ENCODE measurements at places on chromosomes 12 and 14. TPM values are rescaled to one million over a fixed set of nuclear protein-coding genes. Genes with fewer than 3 reads are reported as not detected.
A peak's percentile ranks its signal among the peaks of the same experiment; 100 is the strongest.

GRCh38 chr12:60644076-60644475, 1048.2 kb downstream of the SLC16A7 start:
- no peak for DNase-seq

GRCh38 chr12:14454098-14454907, 88.8 kb downstream of the ATF7IP start:
- no peak for DNase-seq

- DNase-seq: no peak
Measured at GRCh38 chr12:71710276-71711125, 24.6 kb downstream of the TMEM19 start.

- no peak for DNase-seq
Measured at GRCh38 chr12:116931665-116932064, 20.9 kb downstream of the FBXW8 start.

DNA sequence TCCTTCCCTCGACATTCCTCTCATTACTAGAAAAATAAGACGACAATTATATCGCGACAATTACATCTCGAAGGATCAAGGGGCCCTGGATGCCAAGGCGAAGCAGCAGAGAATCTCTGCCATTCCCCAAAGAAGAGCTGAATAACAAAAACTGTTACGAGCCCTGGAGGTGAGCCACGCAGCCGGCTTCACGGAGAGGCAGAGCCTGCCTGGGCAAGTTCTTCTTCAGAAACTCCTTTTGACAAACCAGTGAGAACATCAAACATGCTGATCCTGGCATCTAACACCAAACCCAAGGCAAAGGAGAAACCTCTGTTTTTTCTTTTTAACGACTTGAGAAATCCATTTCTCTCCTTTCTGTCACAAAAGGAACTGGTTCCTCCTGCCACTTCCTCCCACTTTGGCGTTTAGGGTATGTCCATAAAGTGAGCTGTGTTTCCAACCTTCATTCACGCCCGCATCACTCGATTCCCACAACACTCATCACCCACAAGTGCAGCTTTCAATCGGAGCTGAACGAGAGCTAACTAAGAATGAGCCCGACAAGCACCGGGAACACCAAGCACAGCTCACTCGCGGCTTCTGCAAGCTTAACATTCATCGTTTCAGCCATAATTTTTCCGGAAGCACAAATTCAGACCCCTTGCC, 21.5 kb downstream of the CCDC88C start:
- no peak for DNase-seq

GRCh38 chr14:95317817-95318343, 1.8 kb downstream of the CLMN start:
- no peak for DNase-seq

DNA sequence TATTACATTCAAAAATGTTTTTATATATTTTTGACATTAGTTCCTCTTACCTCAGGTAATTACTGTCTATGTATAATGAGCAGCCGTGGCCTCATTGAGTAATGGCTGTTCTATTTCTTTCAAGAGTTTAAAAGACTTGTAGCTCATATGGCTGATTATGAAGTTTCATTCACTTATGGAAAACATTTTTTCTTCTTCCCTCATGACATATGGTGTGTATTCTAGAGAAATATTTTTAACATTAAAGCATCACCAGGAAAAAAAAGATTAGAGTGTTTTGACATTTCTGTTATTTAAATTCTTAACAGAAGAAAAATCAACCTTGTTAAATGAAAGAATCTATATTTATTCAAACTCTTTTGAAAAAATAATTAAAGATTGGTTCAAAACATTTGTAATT, 422.4 kb downstream of the TMEM117 start:
- DNase-seq: no peak

GRCh38 chr12:124278389-124279101, 16.3 kb upstream of the RFLNA start:
- DNase-seq: no peak

GRCh38 chr12:52650520-52651081, 1.4 kb downstream of the KRT2 start:
- DNase-seq: no peak

DNA sequence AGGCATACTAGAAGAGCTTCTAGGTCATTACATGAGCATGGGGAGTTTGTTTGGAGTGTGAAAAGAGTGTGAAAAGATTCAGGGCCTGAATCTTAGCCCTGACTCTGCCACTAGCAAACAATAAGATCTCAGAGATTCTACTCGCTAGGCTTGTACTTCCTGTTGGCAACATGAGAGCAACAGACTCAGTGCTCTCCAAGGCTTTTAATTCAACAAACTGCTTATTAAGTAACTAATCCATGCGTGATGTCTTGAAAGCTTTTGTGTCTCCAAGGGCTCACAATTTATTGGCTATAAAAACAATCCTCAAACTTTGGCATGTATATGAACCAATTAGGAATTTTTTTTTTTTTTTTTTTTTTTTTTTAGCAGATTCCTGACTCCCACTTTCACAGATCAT, 105.1 kb downstream of the STXBP6 start:
- no peak for DNase-seq

- no peak for DNase-seq
Measured at GRCh38 chr12:94336211-94336925, 123.3 kb downstream of the CEP83 start.

DNA sequence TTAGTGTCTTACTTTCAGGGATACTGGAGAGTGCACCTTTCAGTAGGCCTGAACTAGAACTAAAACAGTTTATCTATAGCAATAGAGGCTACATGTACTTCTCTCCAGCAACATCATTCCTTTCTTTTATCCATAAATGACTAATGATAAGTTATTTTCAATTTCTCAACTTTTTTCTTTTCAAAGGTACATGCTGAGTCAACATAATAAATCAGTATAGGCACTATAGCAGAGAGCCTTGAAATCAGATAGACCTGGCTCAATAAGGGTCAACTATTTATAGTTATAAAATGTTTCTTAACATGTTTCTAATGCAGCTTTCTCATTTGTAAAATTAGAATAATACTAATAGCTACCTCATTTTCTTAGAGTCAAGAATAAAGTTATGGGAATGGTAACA, 5.6 kb downstream of the IL22 start:
- DNase-seq: no peak

GRCh38 chr12:19021646-19022045, 107.9 kb upstream of the PLEKHA5 start:
- no peak for DNase-seq

DNA sequence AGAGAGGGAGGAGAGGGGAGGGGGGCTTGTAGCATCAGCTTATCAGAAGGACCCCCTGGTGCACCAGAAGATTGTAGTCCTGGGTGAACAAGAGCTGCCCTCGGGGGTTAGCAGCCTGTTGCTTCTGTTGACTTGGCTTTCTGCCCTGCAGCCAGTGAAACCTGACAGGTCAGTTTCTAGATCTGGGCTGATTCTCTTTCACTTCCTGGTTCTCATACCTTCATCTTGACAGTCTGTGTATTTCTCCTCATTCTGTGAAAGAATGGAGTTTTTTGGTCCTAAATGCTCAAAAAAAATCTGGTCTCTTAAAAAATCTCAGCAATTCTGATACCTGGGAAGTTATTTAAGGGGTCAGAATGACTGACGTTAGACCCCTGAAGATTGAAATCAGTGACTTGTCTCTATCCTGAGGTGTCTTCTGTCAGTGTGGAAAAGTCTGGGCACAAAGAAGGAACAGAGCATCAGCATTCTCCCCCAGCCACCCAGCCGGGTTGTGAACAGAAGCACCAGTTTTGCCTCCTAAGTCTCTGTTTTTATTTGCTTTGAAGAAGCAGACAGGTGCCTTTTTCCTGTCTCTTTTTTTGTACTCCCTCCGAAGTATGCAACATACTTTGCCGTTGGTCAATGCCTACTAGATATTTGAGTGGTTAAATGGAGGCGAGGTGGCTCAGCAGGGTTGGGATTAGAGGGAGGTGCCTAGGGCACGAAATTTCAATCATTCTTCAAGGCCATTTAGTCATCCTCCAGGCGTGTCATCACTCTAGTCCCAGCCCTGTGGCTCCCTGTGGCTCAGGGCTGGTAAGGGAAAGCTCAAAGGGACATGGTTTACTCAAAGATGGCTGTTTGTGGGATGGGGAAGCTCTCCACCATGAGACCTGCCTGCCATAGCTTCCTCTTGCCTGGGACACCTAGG, 24.0 kb downstream of the TTC9 start:
- peak; percentile 64 for DNase-seq

DNA sequence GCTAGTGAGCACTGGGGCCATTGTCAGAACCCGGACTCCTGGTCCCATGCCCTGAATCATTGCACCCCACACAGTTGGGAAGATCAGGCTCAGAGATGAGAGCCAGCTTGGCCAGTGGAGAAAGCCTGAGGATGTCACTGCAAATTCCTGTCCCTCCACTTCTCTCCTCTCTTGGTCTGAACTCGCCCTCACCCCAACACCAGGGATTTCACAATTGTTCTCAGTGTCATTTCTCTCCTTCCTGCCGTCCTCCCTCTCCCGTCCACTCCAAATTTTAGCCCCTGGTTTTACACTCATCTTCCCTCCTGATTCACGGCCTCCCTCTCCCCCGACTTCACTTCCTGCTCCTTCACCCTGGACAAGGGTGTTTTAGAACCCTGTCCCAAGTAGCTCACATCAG, 11.1 kb downstream of the KRT75 start:
- no peak for DNase-seq

GRCh38 chr12:76152181-76152807, 67.8 kb upstream of the NAP1L1 start:
- no peak for DNase-seq

- DNase-seq: no peak
Measured at GRCh38 chr12:52590021-52590420, 11.2 kb downstream of the KRT72 start.

- DNase-seq: no peak
Measured at GRCh38 chr14:52380294-52380693, 66.2 kb downstream of the PTGER2 start.

DNA sequence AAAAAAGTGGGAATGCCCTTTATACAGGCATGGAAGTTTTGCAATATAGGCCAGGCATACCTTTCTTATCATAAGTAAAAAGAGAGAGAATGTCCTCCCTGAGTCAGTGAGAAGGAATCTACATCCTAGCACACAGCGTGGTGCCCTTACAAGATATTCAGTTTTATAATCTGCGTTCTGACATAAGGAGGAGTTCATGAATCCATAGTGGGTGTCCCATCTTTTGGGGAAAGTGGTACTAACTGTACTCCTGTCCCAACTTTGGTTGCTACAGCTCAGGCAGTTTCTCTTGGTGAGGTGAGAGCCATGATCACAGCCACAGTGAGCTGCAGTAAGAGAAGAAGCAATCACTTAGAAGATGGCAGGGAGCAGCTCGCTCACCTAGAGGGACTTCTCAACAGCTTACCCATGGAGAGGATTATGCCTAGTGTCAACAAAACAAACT, 332.9 kb downstream of the BCAT1 start:
- DNase-seq: no peak

GRCh38 chr12:13937735-13938134, 43.7 kb downstream of the GRIN2B start:
- no peak for DNase-seq

GRCh38 chr12:29201296-29201695, 52.2 kb downstream of the FAR2 start:
- DNase-seq: no peak

DNA sequence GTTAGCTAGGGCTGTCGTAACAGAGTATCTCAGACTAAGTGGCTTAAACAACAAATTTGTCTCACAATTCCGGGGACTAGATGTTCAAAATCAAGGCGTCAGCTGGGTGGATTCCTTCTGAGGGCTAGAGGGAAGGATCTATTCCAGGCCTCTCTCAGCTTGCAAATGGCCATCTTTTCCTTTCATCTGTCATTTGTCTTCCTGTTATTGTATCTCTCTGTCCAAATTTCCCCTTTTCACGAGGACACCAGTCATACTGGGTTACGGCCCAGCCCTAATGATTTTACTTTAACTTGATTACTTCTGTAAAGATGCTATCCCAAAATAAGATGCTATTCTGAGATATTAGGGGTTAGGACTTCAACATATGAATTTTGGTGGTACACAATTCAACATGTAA, 119.0 kb upstream of the CPSF6 start:
- DNase-seq: no peak

GRCh38 chr14:99596071-99596627, 7.9 kb downstream of the CCDC85C start:
- no peak for DNase-seq

GRCh38 chr14:74609721-74610120, 2.3 kb downstream of the LTBP2 start:
- DNase-seq: no peak

- no peak for DNase-seq
Measured at GRCh38 chr12:123681605-123682004, 10.7 kb downstream of the TCTN2 start.

- no peak for DNase-seq
Measured at GRCh38 chr12:93507165-93507564, 39.9 kb downstream of the MRPL42 start.

DNA sequence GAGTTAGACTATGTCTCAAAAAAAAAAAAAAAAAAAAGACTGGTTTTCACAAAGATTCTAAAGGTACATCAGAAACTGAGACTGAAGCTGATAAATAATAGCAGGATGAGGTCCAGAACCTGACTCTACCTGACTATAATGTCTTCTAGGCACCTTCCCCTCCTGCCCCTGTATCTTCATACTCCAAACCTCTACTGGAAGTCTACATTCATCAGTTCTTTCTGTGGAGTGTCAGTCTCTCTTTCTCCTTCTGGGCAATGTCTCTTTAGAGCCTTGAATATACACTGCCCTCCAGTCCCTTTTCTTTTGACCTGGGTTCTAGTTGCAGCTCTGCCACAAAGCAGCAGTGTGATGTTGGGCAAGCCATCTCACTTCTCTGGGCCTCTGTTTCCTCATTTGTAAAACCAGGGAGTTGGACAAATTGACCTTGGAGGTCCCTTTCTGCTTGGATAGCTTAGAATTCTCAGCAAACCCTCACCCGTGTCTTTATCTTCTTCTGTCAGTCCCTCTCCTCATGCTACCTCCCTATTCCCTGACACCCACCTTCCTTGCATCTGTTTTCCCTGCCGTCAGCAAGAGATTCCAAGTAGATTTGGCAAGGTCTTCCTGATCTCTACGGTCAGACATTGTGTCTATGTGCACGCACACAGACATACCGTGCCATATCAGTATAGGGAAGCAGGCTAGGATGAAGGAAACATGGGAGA, 4.3 kb downstream of the NFE2 start:
- no peak for DNase-seq

GRCh38 chr12:110693731-110694130, 4.8 kb upstream of the HVCN1 start:
- DNase-seq: no peak

- no peak for DNase-seq
Measured at GRCh38 chr14:85528080-85528896, 1.7 kb upstream of the FLRT2 start.

GRCh38 chr12:115507951-115508722, 769.4 kb downstream of the MED13L start:
- no peak for DNase-seq

The TBC1D30 gene
- 8.7 TPM for total RNA-seq

The LRRC10 gene
- total RNA-seq: not detected

The OTOGL gene
- 0.61 TPM for total RNA-seq

The KITLG gene
- 28.5 TPM for total RNA-seq

The IGF1 gene
- 9.4 TPM for total RNA-seq

The IL31 gene
- total RNA-seq: not detected

The MNAT1 gene
- total RNA-seq: 14.3 TPM

The HSP90B1 gene
- total RNA-seq: 423 TPM

The MYH6 gene
- total RNA-seq: 1.4 TPM

The THAP2 gene
- 4.6 TPM for total RNA-seq

The PPM1H gene
- total RNA-seq: 6.1 TPM

The CLEC1B gene
- not detected for total RNA-seq

The SAMD15 gene
- 0.29 TPM for total RNA-seq

The RERG gene
- 31.6 TPM for total RNA-seq

The PMEL gene
- 3.4 TPM for total RNA-seq

The CLMN gene
- total RNA-seq: 200 TPM
